AG08396 (cell line): ENCODE measurements at places on chromosomes 11 and 22.

GRCh38 chr11:128604723-128605122 is 17.4 kb upstream of the ETS1 start:
- DNase-seq = no peak

GRCh38 chr11:65866509-65867283 is 5.9 kb downstream of the EFEMP2 start:
- no peak for DNase-seq

- DNase-seq = no peak
These were observed 39.4 kb downstream of the ZBTB16 start for GRCh38 chr11:114098927-114099326.

DNA sequence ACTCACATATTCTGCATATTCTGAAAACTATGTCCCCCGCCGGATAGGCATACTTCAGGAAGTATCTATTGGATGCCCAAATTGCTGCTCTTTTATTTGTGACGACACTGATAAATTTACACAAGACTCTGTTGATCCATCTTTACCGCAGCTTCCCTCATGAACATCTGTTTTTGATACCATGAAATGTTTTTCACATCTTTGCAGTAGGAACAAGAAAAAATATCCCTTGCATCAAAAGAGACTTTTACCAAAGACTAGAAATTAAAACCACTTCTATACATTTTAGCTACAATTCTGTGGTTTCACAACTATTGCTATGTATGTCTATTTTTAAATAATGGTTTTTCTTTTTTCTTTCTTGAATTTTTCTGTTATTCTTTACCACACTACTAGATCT is 15.3 kb downstream of the POU2AF2 start:
- DNase-seq = no peak
